ENCODE measurements at places on chromosomes 6 and 20.

- DNase-seq, result no peak
Measured at GRCh38 chr6:4113649-4114048, 21.7 kb downstream of the ECI2 start.

GRCh38 chr6:68718385-68719073, 83.4 kb downstream of the ADGRB3 start:
- no peak for DNase-seq

GRCh38 chr6:84409911-84410310, 182.5 kb upstream of the CEP162 start:
- no peak for DNase-seq

GRCh38 chr20:7308163-7308562, 540.7 kb downstream of the BMP2 start:
- DNase-seq, result no peak

GRCh38 chr6:20790032-20790791, 256.0 kb downstream of the CDKAL1 start:
- no peak for DNase-seq

- no peak for DNase-seq
Measured at GRCh38 chr20:62211769-62212288, 8.2 kb downstream of the HRH3 start.

DNA sequence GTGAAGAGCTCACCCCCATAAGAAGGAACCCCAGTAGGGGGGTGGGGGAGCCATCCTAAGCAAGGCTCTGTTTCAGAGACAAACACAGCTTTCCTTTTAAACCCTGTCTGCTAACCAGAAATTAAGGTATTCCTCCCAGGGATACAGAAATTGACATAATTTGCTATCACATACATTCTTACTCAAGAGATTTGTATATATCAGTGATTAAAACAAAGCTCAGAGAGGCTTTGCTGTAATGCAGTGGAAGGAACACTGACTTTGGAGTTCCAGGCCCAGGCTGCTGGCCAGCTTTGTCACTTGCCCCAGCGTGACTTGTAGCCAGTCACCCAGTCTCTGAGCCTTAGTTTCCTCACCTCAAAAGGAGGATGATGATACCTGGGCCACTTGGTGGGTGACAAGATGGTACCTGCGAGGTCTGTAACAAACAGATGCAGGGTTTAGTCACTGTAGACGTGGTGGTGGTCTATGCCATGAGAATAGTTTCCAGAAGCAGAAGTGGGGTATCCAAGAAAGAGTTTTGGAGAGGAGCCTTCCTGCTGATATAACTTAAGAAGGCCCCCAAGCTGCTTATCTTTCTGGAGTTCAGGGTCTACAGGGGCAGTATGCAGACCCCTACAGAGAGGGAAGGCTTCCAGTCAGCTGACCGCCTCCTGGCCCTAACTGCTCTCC, 3.2 kb upstream of the FOXF2 start:
- DNase-seq, result no peak

DNA sequence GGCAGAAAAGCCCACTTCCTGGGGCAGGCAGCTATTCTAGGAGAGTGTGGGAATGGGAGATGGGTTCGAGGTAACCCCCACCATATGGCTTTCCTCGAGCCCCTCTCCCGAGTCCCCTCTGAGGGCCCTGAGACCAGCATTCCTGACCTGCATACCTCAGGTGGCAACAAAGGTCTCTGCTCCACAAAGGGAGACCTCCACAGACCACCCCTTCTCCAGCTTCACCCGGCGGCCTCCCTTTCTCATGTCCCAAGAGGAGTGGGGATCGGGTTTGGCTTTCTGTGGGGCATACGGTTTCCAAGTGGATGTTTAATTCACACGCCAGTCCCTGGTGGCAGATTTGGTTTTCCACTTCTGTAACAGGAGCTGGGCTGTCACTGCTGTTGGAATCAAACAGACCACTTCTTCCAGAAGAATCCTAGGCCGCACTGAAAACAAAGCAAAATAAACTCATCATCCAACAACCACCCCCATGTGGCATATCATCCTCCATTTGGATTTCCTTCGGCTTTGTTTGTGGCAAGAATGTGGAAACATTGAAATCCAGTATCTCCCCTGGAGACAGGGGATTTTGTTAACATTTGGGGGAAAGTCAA, 83.2 kb downstream of the DLL1 start:
- no peak for DNase-seq

DNA sequence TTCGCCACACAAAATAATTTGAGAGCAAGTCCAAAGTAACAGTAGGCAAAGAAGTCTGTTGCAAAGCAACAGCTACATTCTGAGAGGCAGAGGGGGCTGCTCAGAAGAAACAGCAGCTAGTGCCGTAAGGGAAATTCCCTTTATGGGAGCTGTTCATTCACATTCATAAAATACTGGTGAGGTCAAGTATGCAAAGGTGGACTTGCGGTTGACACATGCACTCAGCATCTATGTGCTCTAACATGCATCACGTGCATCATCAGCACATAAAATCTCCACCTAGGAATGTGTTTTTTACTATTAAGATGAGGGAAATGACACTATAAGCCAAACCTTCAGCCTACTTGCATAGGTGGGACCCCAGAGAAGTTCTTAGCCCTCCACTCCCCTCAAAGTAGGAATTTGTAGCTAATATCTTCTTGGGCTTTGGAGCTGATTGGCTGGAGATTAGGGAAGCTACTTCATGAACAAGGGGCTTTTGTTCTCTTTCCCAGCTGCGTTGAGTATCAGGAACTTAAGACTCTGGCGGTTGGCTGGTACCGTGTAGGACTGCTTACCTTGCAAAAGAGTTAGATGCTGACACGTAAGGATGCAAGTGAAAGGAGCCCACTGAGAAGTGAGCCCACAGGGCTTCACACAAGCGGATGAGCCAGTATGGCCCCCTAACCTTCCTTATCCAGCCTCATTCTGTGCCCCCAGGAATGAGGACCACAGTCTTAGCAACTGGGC, 12.4 kb downstream of the CST3 start:
- no peak for DNase-seq

- DNase-seq, result no peak
Measured at GRCh38 chr6:75437421-75437891, 56.1 kb downstream of the FILIP1 start.

- peak; percentile 97 for DNase-seq
Measured at GRCh38 chr20:32463642-32464400, 105.7 kb downstream of the ASXL1 start.

DNA sequence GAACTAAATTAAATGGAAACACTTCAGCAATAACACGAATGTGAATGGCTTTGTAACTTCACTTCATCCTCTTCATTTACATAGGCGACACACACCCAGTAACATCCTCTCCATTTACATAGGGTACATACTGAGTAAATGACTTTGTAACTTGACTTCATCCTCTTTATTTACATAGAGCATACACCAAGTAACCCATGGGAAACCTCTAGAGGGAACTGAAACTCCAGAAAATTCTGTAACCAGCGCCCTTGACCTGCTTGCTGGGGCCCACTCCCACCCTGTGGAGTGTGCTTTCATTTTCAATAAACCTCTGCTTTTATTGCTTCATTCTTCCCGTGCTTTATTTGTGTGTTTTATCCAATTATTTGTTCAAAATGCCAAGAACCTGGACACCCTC, 81.6 kb upstream of the OPRM1 start:
- DNase-seq, result no peak

- DNase-seq, result no peak
Measured at GRCh38 chr20:30594112-30594511, 663.4 kb upstream of the DEFB115 start.

- no peak for DNase-seq
Measured at GRCh38 chr20:45972500-45973183, 639 bp upstream of the ZNF335 start.

DNA sequence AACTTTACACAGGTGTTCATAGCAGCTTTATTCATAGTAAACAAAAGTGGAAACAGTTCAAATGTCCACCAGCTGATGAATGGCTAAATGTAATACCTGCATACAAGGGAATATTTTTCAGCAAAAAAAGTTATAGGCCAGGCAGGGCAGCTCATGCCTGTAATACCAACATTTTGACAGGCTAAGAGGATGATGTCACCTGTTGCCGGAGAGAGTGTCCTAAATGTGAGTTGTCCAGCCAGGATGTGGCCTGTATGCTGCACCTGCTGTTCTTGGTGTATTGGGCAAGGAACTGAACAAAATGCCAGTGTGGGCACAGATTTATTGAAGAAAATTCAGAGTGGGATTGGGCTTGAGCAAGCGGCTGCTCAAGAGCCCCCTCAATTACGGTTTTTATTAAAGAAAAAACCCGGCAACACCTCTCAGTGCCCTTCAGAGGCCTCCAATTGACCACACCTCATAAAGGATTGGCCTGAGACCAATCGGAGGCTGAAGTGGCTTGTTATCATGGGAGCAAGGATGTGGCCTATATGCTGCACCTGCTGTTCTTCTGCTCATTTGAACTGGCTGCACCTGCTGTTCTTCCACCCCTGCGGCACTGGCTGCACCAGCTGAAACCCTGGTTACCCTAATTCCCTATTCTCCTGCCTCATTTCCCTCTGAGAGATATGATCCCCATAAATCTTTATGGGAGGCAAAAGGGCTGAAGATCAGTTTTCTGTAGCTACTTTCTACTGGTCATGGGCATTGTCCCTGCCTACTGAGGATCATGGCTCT, 164.3 kb upstream of the PROKR2 start:
- no peak for DNase-seq

DNA sequence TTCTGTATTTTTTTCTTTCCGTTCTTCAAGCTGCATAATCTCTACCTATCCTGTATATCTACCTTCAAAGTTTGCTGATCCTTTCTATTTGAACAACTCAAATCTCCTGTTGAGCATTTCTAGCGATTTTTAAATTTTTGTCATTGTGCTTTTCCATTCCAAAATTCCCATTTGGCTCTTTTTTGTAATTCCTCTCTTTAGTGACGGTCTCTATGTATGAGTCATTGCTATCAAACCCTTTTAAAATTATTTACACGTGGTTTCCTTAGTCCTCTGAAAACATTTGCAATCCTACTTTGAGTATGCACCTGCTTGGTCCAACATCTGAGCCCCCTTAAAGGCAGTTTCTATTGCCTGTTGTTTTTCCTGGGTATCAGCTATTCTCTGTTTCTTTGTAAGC, 100.5 kb upstream of the FOXC1 start:
- no peak for DNase-seq

- no peak for DNase-seq
Measured at GRCh38 chr20:53804920-53805894, 211.6 kb upstream of the ZNF217 start.

DNA sequence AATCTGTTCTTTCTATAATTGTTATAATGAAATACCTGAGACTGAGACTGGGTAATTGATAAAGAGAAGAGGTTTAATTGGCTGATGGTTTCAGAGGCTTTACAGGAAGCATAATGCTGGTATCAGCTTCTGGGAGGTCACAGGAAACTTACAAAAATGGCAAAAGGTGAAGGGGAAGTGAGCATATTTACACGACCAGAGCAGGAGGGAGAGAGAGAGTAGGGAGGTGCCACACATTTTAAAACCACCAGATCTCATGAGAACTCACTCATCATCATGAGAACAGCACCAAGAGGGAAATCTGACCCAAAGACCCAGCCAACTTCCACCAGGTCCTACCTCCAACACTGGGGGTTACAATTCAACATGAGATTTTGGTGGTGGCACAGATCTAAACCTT, 2.6 kb upstream of the SIRPB1 start:
- DNase-seq, result no peak

DNA sequence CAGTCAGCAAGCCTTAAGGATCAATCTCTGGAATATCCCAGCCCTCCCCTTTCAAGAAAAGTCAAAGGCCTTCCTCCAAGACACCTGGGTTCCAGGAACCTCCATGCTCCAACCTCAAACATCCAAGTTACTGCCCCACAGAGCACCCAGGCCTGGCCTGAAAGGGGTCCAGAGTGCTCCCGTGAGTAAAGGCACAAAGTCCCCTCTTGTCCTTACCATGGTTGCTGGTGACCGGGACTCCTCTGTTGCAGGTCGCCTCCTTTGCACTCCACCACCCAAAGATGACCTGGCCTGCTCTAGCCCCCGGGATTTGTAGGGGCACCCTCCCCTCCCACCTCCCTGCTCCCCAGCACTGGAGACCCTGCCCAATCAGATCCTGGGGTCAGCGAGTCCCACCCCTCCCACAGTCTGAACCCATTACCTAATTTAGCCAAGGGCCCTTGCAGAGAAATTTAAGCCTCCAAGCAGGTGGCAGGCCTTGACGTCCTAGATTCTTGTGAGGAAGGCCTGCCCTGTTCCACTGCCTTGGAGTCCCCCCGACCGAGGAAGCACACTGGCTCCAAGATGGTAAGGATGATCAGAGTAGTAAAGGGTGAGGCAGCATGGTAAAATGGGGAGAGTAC, at the start of gene TNNC2:
Gene TNNC2 (minus strand): TSS at position 283 of the 623 bp plus-strand sequence. CDS start 64 bp downstream, at position 219.
- DNase-seq, result no peak

GRCh38 chr6:163226181-163226835, 188.2 kb upstream of the QKI start:
- DNase-seq, result no peak

- DNase-seq, result no peak
Measured at GRCh38 chr6:152943260-152943897, 39.5 kb downstream of the FBXO5 start.

DNA sequence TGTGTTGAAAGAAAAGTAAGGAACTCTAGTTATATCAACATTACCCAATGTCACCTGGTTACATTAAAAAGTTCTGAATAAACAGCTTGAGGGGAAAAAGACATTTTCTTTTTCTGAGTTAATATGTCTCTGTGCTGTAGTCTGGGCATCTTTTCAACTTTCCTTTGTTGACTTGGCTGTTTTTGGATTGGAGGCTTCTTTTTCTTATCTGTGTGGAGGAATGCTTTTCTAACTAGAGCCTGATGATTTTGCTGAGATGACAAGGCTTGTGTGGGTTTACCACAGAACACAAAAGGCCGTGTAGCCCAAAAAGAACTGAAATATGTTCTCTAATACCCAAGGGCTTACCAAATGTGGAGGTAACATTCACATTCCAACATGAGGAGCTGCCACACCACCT, 161.8 kb downstream of the KCNQ5 start:
- no peak for DNase-seq

GRCh38 chr20:8661229-8661952, 407.5 kb upstream of the PLCB4 start:
- no peak for DNase-seq

- DNase-seq, result no peak
Measured at GRCh38 chr20:8221887-8222419, 89.9 kb downstream of the PLCB1 start.

- DNase-seq, result no peak
Measured at GRCh38 chr6:29141606-29142005, 29.1 kb upstream of the OR2J2 start.

- no peak for DNase-seq
Measured at GRCh38 chr6:81023007-81023582, 729.4 kb downstream of the TENT5A start.

DNA sequence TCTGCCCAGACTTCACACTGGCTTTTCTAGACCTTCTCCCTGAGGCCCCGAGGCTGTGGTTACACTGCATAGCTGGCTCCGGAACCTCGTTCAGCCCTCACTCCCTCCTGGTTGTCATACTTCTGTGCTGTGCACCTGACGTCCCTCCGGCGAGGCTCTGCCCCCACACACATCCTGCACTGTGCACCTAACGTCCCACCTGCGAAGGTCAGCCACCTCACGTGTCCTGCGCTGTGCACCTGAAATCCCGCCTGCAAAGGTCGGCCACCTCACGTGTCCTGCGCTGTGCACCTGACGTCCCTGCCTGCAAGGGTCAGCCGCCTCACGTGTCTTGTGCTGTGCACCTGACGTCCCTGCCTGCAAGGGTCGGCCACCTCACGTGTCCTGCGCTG, 111.0 kb upstream of the FRMD1 start:
- DNase-seq, result no peak

Data from C1 segment of cervical spinal cord (tissue), 14 donors.